ENCODE measurements at places on chromosomes 4 and X.

DNA sequence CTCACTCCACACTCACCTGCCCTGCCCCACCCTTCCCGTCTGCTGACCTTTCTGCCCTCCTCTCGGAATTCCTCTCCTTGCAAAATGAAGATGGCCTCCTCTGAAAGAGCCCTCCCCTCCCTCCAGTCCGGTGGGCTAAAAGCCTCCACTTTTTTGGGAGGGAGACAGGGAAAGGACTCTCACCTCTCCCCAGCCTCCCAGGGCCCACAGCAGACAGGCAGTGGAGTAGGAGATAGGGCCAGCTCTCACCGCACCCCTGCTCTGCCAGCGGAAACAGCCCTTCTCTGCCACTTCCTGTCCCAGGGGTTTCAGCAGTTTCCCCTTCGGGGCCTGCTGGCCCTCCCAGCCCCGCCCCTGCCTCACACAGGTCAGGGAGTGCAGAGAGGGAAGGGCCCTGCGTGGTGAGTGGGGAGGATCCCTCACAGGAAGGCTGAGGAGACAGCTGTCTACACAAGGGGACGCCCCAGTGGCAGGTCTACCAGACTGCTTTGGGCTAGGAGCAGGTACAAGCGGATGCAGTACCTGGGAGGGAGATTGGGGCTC, 18.2 kb downstream of the ELF4 start:
- peak; percentile 55 for DNase-seq

DNA sequence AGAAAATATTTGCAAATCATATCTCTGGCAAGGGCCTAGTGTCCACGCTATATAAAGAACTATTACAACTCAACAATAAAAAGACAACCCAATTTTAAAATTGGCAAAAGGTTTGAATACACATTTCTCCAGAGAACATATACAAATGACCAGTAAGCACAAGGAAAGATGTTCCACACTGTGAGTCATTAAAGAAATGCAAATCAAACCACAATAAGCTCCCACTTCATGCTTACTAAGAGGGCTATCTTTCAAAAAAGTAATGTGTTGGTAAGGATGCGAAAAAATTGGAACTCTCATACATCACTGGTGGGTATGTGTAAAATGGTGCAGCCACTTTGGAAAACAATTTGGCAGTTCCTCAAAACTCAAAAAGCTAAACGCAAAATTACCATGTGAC, 884.0 kb upstream of the INTU start:
- no peak for DNase-seq

DNA sequence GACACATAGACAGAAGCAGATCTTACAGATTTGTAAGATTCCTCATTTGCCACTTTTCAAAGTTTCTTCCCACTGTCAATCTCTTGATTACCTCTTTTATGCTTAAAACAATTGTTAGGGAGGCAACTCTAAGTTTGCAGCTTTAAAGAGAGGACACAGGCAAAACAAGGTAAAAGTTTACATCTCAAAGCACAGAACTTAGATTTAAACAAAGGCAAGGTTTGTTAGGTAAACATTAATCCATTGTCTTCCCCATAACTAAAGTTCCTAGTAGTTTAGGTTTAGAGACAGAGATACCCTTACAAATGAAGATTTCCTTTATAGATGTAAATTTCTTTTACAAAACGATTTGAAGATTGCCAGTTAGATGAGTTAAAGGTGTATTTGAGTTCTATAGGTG, 176.9 kb downstream of the AASDH start:
- DNase-seq: no peak

DNA sequence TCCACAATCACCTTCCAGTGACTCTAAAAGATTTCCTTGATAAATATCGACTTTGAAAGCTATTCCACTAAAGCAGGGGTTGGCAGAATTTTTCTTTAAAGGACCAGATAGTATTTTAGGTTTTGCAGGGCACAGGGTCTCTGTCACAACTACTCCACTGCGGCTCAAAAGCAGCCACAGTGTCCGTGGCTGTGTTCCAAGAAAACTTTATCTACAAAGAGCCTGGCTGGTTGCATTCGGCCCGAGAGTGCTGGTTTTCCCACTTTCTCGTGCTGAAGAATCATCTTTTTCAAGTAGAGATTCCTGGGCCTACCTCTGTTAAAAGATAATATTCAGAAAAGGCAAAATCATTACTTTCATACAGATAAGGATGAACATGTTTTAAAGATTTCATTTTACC, 55.6 kb downstream of the TSPAN7 start:
- DNase-seq: no peak

DNA sequence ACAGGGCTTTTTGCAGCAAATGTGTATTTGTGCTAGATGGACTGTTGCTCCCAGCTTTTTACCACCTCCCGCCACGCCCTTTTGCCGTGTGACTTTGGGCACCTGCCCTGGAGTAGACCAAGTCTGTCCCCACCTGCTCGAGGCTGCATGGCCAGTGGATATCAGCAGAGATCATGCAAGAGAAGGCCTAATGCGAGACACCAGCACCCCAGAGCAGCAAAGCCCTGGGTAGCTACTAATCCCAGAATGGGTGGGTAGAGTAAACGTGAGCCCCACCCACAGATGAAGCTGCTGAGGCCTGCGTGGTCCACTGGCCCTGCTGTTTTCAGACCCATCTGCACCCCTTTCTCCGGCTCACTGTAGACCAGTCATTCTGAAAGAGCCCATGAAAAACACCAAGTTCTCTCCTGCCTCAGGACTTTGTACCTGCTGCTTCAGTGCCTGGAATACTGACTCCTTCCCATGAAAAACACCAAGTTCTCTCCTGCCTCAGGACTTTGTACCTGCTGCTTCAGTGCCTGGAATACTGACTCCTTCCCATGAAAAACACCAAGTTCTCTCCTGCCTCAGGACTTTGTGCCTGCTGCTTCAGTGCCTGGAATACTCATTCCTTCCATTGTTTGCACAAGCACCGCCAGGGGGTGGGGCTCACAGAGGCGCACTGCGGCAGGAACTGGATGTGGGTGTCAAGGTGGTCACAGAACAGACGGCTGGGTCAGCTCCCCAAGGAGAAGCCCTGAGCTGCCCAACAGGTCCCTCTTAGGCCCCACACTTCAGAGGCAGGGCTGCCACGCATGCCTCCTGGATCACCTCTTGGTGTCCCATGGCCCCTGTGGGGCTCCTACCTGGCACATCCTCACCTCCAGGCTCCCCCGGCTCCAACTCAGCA, 5.1 kb upstream of the TNIP2 start:
- peak; percentile 81 for DNase-seq

DNA sequence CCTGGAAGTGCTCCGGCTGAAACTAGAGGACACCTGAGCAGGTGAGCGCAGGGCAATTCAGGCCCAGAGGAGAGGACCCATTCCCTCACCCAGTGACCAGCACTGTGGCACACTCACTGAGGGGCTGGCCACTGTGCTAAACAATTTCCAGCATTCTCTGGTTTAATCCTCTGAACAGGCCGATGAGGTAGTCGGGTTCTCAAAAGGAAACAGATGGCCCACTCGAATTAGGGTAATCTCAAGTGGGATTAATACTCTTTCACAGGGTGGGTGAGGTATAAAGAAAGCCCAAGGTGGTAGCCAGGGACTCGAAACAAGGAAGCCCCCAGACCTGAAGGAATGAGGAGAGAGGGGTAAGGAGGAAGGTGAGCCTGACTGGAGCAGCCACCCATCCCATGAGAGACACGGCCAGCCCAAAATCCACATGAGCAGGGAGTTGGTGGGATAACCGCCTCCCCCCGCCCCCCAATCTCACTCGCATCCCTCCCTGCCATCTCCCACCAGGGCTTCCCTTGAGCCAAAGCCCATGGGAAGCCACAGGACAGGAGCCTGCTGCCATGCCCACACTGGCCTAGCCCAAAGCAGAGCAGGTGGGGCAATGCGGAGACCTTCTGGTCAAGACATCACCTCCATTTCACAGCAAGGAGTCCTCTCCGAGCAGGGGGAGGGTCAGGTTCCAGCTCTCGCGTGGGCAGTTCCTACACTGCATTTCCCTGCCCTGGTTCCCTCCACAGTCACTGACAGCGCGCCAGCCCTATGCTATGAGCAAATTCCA, 55.0 kb downstream of the SH3KBP1 start:
- DNase-seq: no peak

- no peak for DNase-seq
Observed at GRCh38 chr4:184275766-184276165, 58.1 kb upstream of the ENPP6 start.

GRCh38 chrX:37580080-37580479, 8.6 kb downstream of the LANCL3 start:
- DNase-seq: no peak

GRCh38 chr4:46432923-46433322, 43.0 kb upstream of the GABRA2 start:
- DNase-seq: no peak

DNA sequence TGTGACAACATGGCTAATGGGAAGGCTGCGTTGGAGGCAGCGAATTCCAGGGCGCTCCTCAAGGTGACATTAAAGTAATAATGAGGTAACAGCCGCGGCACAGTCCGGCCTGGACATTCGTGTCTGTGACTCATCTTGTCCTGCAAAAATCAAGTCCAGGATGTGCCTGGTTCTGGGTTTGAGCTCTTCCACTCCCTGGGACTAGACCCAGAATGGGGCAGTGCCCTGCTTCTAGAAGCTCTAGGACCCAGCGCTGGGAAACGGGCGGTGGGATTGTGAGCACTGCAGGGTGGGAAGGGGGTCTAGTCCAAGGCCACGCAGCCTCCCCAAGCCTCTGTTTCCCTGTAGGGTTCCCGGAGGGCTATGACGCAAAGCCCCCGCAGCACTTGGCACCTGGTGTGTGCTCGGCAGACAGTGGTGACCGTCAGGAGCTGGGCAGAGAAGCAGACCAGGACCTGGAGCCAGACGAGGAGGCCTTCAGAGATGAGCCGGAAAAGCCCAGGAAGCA, 34.9 kb downstream of the HMX1 start:
- DNase-seq: no peak

GRCh38 chrX:41732260-41732659, 8.3 kb downstream of the GPR82 start:
- no peak for DNase-seq

GRCh38 chr4:54941994-54942552, 183.3 kb downstream of the KDR start:
- DNase-seq: no peak

DNA sequence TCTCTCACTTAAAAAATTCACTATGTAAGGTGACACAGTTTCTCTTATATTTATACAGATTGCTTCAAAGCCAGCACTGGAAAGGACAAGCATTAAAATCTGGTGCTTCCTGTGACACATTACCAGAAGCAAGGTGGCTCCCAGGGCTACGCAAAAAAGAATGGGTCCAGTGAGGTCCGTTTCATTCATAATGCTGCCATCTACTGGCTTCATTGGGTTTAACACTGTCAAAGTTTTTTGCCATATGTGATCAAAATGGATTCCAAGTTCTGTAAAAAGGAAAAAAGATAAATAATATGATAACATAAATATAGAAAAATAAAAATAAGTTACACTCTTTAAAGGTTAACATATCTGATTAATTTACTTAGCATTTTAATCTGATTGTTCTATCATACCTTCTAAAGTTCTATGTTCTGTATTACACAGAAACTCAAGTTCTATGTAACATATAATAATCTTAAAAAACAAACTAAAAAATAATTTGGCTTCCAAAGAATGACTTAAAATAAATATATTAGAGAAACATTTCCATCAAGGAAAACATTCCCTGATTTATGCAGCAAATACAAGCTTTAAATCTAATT, 22.1 kb downstream of the YIPF7 start:
- peak; percentile 80 for DNase-seq

- peak; percentile 54 for DNase-seq
Observed at GRCh38 chrX:106742193-106742592, 15.7 kb downstream of the RNF128 start.

DNA sequence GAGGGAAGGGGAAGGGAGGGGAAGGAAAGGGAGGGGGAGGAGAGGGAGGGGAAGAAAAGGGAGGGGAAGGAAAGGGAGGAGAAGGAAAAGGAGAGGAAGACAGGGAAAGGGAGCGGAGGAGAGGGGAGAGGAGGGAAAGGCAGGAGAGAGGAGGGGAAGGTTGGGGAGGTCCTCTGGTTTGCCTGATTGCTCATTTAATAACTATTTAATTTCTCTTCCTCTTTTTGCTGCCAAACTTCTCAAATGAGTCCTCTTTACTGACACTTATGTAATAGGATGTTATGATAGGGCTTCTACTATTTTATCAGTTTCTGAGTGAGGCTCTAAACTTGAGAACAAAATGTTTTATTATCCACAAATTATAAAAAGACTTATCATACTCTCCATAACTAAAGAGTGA, 35.4 kb upstream of the PPA2 start:
- DNase-seq: no peak

DNA sequence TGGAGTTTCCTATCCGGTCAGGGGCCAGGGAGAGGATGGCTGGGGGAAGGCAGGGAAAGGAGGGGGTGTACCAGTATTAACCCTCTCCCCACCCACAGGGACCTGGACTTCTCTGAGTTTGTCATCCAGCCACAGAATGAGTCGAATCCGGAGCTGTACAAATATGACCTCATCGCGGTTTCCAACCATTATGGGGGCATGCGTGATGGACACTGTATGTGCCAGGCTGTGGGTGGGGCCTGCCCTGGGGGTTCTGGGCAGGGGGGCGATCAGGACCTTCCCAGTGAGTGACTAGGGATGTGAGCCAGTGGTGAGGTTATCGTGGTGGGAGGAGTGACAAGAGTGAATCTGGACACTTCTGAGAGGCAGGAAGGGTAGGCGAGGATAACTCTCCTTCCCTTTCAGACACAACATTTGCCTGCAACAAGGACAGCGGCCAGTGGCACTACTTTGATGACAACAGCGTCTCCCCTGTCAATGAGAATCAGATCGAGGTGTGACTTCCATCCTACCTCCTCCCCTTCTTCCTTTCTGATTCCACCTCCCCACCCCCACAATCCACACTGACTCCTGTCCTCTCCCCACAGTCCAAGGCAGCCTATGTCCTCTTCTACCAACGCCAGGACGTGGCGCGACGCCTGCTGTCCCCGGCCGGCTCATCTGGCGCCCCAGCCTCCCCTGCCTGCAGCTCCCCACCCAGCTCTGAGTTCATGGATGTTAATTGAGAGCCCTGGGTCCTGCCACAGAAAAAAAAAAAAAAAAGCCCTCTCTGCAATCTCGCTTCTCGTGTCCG, 14.6 kb downstream of the USP11 start:
- DNase-seq: no peak

DNA sequence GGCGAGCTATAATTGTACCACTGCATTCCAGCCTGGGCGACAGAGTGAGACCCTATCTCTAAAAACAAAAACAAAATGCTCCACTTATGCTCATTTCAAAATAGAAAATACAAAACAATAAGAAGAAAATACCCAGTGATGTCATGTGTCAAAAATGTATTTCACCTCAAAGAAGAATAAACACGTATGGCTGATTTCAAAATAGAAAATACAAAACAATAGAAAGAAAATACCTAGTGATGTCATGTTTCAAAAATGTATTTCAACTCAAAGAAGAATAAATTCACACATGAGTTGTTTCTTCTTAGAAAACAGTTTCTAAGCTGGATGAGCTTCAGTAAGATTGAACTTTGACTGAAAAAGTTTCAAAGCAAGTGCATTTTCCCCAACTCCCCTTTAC, 20.3 kb upstream of the PDCL2 start:
- no peak for DNase-seq

- no peak for DNase-seq
Observed at GRCh38 chrX:154655786-154656185, 2.4 kb upstream of the CTAG2 start.

GRCh38 chr4:66376921-66377320, 706.6 kb upstream of the EPHA5 start:
- DNase-seq: no peak

GRCh38 chr4:56217343-56217890, 169.9 kb downstream of the AASDH start:
- DNase-seq: peak; percentile 47

- no peak for DNase-seq
Observed at GRCh38 chr4:24820541-24820940, 25.2 kb downstream of the SOD3 start.

GRCh38 chrX:153769158-153769864, 5.3 kb downstream of the PLXNB3 start:
- DNase-seq: no peak

- DNase-seq: no peak
Observed at GRCh38 chr4:15349531-15349935, 78.3 kb upstream of the C1QTNF7 start.

Measured in HT-29 (cell line).